ENCODE measurements at places on chromosomes 3 and 15.

DNA sequence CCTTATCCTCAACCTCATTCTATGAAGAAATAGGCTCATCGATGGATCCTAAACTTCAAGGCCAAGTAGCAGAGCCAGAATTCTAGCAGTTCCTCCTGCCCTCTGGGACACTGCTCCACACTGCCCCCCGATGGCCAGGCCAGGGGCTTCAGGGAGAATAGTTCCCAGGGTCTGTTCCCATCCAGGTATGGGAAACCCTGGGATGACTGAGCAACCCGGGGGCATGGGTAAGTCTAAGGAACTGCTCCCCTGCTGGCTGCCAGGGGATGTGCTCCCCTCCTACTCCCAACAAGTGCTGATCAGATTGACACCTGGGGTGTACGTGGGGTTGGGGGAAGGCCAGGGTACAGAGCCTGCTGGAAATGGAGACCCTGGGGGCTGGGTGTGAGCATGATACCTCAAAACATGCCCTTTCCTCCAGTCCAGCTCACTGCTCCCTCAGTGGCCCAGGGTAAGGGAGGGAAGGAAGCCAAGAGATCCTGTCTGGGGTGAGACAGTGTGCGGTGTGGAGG lies 7.6 kb downstream of the ULK3 start:
- DNase-seq, result no peak

DNA sequence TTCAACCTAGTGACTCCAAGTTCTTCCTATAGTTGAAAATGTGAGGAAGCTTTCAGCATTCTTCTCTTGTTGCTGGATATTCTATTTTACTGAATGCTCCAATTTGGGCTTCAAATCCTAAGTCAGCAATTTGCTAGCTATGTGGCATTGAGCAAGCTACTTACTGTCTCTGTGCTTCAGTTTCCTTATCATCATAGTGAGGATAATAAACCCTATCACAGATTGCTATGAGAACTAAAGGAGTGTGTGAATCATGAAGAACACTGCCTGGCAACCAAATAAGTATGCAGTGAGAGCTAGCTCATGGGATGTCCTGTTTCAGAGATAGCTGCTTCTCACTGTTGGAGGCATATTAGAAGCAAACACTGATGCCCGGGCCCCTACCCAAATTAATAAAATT lies 163.8 kb upstream of the CDIN1 start:
- no peak for DNase-seq

- DNase-seq, result no peak
These were observed 637 bp upstream of the MUC4 start for GRCh38 chr3:195812366-195812765.

DNA sequence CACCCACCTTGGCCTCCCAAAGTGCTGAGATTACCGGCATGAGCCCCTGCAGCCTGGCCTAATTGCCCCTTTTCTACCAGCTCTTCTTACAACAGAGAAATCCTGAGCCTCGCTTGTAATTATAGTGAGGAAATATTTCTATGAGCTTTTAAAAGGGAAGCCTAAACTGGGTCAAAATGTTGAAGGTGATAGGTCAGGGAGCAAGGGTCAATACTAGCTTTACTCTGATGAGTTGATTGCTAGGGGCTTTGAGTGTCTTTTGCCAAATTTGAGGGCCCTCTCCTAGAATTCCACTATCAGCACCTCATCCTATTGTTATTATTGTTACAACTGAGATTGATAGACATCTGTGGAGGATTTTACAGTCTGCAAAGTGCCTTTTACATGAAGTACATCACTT lies 62.4 kb upstream of the PIAS1 start:
- no peak for DNase-seq

DNA sequence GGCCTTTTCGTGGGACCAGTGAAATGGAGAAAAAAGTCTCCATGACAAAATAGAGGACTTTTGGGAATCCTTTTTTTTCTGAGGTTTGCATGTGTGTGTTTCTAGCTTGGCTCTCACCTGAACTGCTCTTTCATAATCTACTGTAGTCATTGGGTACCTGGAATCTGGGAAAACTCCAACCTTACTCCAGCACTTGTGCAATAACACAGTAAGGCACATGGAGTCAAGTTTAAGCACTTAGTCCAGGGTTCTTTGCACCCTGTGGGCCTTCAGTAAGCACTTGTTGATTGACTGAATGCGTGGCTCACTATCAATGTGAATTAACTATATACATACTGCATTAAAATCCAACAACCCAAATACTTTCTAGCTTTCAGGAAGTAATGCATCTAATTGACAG lies 299.5 kb downstream of the ZBTB20 start:
- DNase-seq, result no peak

DNA sequence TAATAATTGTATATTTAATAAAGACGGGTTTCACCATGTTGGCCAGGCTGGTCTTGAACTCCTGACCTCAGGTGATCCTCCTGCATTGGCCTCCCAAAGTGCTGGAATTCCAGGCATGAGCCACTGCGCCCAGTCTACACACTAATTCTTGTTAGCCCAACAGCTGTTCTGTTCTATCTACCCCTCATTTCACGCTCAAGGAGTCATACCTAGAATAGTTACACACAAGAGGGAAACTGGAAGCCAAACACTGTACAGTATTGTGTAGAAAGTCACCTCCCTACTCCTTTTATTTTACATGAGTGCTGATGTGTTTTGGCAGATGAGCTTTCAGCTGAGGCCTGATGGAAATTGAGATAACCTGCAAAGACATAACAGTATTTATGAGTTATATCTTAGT lies 13.4 kb upstream of the CTDSPL2 start:
- DNase-seq, result no peak

GRCh38 chr3:16884748-16885592 lies at the start of gene PLCL2:
Gene PLCL2, plus strand, starts transcription at chr3:16884955. Its CDS starts 85 bp downstream, at chr3:16885040.
- no peak for DNase-seq

DNA sequence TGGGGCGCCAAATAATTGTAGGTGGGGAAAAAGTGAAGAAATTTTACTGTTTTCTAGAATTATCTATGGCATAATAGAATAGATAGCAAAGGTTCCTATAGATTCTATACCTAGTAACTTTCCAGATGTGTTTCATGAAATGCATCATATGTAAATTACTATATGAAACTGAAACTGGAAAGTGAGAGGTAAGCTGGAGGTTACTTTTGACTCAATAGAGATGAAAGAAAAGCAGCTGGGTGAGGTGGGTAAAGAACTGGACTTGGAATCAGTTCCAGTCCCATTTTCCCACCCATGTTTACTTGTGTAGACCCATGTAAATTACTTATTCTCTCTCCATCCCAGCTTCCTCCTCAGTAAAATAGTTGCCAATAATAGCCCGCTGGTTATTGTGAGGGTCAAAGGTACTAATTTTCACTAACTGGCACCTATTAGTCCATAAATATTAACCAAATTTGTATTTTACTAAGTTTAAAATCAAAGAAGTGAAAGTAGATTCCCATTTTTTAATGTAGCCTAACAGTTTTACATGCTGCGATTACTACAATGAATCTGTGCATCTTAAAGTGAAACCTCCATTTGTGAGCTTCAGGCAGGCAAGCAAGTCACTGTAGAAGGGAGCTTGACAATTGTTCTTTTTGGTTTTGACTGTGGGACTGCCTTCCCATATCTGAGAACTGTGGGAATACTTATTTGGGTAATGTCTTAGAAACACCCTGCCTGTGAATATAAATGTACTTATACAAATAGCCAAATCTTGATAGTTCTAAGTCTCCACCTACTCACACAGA lies 312.1 kb downstream of the SLC9A9 start:
- DNase-seq, result peak; percentile 43

DNA sequence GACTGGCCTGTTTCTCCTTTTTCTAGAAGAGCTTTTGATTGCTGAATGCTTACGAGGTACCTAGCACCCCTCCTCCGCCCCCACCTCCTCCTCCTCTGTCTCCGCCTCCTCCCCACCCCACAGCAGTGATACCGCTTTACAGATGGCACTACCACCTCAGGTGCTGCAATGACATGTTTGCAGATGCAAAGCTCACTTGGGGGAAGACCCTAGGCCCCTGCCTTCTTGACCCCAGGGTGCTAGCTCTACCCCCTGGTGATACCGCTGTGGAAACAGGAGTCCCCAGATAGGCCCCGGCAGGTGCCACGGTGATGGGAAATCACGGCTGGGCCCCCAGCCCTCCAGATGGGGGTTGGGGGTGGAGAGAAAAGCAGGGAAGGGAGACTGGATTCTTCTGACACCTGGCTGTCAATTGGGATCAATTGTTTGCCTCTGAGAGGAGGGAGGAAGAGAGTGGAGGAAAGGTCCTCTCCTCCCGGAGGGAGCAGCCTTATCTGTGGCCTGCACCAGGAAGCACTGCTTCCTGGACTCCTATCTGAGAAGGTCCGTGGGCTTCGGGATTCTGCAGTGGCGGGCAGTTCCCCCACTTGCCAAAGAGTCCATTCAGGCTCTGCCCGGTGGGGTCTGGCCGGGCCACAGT lies 37.6 kb downstream of the DNASE1L3 start:
- no peak for DNase-seq

DNA sequence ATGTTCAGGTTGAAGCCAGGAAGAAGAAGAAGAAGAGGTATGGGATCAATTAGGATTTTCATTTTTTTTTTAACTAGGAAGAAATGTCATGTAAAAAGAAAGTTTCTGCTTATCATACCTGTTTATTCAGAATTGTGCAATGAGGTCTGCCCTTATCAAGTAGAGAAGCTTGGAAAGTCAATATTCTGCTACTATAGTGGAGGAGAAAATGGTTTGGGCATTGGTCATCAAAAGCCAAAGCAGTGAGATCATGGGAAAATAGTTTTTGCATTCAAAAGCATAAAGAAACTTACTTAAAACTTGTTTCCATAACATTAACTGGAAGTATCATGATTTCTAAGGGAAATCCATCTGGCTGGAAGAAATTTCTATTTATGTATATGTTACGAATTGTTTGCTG lies 1239.2 kb downstream of the NSUN3 start:
- DNase-seq, result no peak

GRCh38 chr15:70524470-70524869 lies 238.9 kb downstream of the UACA start:
- no peak for DNase-seq

- no peak for DNase-seq
These were observed 5.1 kb downstream of the RNU6-1 start for GRCh38 chr15:67834581-67835296.

DNA sequence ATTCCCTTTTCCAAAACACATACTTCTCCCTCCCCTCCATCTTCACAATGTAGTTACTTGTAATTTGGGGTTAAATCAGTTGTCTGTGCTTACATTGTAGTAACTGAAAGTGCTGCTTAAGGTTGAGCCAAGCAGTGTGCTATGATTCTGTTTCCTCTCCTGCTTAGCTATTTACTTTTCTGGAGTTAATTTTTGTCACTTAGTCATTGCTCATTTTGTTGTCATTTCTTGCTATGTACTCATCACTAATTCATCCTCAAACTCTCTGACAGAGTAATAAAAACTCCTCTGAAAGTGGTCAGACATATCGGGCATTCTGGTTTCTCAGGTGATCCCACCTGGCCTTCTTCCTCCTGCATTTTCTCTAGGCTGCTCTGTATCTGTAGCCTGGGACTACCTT lies 80.7 kb downstream of the PPARG start:
- DNase-seq, result no peak

- DNase-seq, result no peak
These were observed 33.2 kb upstream of the RGMA start for GRCh38 chr15:93121973-93122910.

- DNase-seq, result no peak
These were observed 47.7 kb upstream of the GRIP2 start for GRCh38 chr3:14587740-14588360.

DNA sequence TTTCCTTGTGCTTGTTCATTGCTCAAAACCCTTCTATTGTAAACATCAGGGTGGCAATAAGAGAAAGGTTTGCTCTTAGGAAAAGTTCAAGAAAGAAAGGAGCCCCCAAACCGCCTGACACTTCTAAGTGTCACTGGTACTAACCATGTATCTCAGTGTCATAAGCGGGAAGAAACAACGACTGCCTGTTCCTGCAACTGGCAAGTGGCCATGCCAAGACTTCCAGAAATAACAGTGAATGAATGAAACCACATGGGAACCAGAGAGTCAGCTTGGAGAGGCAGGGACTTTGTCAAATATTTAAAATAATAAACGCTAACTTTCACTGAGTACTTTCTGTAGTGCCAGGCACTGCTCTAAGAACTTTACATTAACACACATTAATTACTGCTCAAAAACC lies 1.1 kb downstream of the PLSCR2 start:
- DNase-seq, result no peak

DNA sequence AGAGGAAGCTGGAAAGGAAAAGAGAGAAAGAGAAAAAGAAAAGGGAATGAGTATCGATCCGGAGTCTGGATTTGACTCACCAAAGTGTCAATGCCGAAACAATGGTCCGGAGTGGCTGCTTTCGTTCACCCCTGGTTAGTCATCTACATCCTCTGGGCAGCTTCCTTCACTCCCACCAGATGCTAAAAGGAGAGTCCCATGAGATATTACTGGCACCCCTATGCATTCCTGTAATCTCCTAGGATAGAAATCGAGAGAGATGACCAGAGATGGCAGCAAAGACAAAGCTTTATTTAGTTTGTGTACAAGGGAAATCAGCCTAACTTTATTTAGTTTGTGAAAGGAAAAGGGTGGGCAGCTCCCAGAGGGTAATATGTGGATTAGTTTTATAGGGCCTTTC lies 622.2 kb downstream of the ZPLD1 start:
- DNase-seq, result no peak
